CD4-positive, alpha-beta T cell treated with Interleukin-1 beta for 1 hour (primary cell): ENCODE measurements at places on chromosomes 1 and 21.

- no peak for DNase-seq
Measured at GRCh38 chr1:198577444-198577843, 37.0 kb upstream of the ATP6V1G3 start.

GRCh38 chr1:234841281-234841680, 231.3 kb upstream of the IRF2BP2 start:
- DNase-seq = no peak

DNA sequence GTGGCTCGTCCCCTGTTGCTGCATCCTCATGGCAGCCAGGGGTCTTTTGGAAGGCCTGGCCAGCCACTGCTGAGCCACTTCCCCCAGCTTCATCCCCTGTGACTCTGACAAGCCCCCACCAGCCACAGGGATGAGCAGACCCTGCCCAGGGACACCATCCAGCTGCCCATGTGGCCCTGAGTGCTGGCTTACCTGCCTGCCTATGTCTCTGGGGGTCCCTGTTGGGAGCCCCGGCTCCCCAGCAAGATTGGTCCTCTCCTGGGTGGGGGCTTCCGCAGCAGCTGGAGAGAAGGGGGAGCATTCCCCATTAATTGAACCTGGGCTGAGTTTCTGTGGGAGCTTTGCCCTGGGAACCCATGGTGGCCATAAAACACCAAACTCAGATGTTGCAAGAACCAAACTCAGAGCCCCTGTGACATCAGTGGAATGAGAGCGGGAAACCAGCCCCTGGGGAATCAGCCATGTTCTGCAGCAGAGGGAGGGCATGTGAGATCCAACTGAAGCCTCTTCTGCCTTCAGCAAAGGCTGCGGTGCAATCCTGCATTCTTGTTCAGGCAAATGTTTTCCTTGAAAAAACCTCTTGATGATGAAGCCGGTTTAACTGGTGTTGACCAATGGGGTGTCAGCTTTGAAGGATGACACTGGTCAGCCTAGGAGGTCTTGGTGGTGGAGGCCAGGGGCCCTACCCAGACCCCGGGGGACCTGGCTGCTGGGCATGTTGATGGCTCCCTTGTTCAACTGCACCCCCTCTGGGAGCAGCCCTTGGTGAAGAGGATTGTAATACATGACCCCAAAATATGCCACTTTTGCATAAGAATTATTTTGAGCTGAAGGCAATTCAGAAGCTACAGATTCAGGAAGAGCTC, 28.3 kb upstream of the COL18A1 start:
- DNase-seq = no peak

DNA sequence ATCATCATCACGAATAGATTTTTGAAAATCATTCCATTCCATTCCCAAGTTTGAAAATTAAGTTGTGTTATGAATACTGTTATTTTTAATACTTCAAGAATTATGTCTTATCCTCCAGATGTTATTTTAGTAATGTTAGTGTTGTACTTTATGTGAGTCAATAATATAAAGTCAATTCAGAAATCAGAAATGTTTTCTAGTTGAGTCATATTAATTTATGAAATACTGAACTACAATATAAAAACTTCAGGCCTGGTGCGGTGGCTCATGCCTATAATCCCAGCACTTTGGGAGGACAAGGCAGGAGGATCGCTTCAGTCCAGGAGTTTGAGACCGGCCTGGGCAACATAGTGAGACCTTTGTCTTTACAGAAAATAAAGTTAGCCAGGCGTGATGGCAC, 38.4 kb upstream of the GPR25 start:
- no peak for DNase-seq

DNA sequence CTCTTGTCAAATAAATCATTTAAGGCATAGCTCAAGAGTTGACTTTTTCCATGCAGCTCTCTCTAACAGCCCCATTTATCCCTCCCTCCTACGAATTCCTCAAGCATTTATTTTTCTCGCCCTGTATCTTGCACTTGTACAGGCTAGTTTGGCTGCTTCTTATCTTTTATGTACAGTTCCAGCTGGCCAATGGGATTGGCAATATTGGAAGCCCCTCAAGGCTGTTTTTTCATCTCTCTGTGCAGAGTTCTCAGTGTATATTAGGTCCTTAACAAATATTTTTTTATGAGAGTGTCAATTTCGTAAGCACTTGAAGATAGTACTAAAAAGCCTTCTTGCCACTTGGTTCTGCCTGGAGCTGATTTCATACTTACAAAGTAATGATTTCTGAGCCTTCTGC, 356.0 kb downstream of the ST6GALNAC3 start:
- no peak for DNase-seq
